ENCODE measurements at places on chromosomes 1 and 21.

- DNase-seq: no peak
Observed at GRCh38 chr1:24749252-24749651, 4.0 kb downstream of the CLIC4 start.

DNA sequence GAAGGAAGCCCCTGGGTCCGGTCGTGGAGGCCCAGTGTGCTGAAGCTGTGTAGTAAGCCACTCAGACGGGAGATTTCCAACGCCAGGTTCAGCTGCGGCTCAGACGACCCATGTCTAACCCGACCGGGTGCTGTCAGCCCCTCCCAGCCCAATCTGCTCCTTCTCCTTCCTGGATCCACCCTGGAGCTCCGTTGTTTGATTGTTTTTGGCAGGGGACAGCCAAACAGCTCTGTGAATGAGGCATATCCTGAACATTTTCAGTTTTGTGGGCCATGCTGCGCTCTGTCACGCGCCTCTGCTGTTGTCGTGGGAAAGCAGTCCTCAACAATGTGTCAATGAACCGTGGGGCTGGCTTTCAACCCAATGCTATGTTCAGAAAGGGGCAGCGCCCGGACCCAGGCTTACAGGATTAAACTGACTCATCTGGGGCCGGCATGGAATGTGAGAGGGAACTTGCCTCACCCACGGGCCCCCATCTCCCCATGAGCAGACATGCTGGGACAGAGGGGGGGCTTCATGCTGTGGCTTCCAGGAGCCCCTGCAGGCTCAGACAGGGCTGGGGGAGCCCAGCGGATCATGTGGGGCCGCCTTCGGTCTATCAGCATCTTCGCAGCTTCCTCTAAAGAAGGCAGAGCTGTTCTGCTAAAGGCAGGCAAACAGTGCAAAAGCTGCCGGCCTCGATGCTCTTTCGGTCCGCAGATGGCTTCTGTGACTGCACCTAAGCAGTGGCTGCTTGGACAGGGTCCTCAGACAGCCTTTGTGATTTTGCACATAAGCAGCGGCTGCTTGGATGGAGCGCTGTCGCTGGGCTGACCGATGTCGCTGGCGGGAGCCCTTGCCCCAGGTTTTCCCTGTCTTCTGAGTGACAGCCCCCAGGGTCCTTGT, 101.7 kb downstream of the RIPK4 start:
- DNase-seq: no peak

GRCh38 chr1:18746981-18747380, 112.5 kb downstream of the TAS1R2 start:
- no peak for DNase-seq

DNA sequence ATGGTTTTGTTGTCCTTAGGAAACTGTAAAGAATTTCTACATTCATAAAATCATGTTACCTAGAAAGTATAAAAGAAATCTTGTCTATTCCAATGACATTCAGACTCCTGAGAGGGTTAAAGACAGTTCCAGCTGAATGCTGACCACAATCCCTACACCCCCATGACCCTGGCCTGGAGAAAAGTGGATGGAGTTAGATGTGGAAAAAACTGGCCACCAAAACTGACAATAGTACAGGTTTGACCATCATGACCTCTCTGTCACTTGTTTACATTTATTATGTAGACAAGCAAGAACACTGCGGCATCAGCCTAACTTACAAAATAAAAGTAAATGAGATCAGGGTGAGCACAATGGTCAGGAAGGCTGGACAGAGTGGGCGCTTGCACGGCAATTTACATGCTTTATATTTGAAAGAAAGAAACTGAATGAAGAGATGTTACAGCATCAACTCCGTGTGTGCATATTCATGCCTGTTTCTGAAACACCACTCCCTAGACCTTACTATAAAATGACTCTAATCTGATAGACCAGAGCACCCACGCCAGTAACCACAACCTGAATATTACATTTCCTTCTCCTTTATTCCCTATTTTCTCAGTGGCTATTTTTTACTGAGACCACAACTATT, 116.0 kb downstream of the ESRRG start:
- DNase-seq: no peak

GRCh38 chr1:153490272-153491051, 30.0 kb upstream of the S100A7 start:
- DNase-seq: no peak

- no peak for DNase-seq
Observed at GRCh38 chr1:243731974-243732625, 117.9 kb downstream of the AKT3 start.

DNA sequence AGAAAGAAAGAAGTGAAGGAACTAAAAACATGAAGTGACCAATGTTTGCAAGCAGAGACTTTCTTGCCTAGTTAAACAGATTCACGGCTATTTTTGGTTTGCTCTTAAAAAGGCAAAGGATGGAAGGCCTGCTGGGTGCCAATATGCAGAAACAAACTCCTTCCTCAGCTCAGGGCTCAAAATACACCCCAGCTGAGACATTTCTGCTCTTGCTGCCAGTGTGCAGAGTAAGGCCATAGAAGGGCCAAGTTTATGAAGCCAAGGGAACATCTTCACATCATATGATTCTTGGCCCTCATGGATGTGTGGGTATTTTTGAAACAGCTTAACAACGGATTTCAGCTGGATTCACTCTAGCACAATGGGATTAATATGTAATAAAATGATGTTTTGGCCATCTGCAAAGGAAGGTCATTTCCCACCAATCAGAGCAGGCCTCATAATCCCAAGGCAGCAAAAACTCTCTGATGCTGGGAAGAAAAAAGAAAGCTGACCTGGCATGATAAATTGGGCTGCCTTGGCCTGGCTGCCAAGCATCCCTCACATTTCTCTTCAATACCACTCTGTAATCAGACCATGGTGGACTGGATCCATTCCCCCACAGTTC, 70.7 kb downstream of the CAPZB start:
- no peak for DNase-seq

GRCh38 chr1:207404849-207405525, 49.1 kb upstream of the CR2 start:
- peak; percentile 40 for DNase-seq

DNA sequence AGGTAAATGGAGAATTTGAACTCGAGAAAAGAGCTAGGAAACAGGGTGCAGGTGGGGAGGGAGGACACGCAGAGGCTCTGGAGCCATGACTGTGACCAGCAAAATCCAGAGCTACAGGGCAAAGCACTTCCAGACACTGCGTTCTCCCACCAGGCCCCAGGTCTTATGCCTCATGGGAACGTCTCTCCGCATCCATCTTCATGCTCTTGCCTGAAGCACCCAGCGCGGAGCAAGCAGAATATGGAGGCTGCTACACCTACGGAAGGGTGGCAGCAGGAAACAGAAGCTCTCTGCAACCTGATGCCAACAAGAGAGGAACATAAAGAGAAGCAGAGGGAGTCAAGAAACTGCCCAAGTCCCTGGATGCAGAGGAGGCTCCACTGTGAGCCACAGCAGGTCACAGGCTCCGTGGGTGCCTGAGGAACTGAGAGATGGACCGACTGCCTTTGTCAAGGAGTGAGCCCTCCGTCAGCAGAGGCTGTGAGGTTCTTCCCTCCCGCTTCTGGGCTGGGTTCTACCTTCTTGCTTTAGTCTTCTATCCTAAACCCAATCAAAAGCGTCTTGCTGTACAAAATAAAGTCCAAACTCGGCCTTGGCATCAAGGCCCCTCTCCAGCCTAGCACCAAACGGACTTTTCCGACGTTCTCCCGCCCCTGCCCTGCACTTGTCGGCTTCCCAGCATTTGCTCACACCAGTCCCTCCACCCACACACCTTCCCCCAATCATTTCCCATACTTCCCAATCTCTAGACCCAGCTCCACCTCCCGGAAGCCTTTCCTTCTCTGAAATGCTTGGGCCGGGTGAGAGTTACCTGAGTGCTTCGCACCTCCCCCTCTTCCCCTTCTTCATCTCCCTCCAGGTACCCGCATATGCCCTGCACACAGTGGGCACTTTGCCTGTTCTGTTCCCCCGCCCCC, 930 bp downstream of the DHCR24 start:
- no peak for DNase-seq

DNA sequence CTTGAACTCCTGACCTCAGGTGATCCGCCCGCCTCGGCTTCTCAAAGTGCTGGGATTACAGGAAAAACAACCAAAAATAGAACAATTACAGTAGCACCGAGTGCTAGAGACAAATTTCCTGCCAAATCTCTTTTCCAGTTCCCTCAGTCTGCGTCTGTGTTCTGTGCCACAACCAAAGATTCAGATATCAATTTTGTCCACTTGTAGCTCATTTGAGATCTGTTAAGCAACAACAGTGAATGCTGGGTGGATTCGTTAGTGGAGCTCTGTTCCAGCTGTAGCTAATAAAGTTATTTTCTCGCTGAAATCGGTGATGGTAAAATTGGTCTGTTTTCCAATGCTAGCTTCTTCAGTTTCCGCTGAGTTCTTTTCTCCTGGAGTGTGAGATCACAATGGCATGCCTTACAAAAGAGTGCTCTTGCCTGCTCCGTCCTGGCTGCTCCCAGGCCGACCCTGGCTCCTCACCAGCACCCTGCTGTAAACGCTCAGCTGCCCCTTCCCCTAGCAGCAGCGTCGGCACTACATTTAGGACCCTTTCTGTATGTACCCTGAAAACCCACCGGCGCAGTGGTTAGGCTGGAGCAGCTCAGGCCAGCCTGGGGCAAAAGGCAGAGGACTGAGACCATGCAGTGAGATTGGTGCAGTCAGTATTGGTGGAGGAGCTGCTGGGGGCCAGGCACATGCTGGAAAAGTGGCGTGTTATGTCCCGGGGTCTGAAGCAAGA, 395.4 kb downstream of the KIF26B start:
- no peak for DNase-seq

- DNase-seq: no peak
Observed at GRCh38 chr1:42002220-42002619, 83.5 kb upstream of the HIVEP3 start.

GRCh38 chr1:181620183-181620582, 136.9 kb downstream of the CACNA1E start:
- no peak for DNase-seq

DNA sequence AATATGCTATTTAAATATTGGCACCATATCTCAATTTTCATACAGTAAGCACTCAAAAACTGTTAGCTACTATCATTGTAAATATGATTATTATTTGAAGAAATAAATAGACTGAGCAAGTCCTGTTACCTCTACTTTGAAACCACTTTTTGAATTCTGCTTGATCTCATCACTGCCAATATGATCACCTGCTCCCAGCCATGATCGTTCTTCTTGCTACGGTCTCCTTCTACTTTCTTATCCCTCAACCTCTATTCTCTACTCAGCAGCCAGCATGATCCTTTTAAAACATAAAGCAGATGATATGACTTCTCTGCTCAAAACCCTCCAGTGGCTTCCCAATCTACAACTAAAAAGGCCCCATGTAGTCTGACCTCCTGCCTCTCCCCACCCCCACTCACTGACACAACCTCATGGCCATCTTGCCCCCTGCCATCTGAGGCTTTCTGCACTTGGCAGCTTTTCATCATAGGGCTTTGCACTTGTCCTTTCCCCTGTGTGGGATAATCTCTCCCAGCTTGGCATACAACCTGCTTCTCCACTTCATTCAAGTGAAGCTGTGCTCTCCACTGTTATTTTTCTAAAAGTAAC, 27.2 kb downstream of the CD34 start:
- no peak for DNase-seq

DNA sequence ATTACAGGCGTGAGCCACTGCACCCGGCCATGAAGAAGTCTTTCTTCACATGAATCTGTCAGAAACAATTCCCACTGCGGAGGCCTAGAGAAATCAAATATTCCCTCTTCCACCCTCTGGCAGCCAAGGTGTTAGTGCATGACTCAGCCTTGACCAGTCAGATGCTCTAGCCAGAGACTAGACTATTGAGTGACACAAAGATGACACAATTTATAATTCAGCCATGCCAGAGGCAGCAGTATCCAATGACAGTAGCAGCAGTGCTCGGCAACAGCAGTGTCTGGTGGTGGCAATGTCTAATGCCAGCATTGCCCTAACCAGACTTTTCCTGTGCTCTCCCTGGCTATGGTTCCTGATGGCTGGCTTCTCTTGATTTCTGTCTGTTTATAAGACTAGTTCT, 8.7 kb downstream of the CTXND2 start:
- DNase-seq: no peak

DNA sequence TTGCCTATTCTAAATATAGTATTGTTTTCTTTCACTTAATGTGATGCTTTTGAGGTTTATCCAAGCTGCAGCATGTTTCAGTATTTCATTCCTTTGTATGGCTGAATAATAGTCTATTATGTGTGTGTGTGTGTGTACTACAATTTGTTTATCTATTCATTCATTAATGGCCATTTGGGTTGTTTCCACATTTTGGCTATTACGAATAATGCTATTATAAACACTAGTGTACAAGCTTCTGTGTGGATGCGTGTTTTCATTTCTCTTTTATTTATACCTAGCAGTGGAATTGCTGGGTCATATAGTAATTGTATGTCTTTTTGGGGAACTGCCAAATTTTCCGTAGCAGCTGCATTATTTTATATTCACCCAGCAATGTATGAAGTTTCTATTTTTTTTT, 15.0 kb upstream of the THEM5 start:
- DNase-seq: no peak

GRCh38 chr1:58762806-58763205, 21.0 kb downstream of the JUN start:
- DNase-seq: no peak

- DNase-seq: peak; percentile 48
Observed at GRCh38 chr1:208093754-208094719, 150.1 kb downstream of the PLXNA2 start.

GRCh38 chr1:6026095-6026809, 19.4 kb upstream of the KCNAB2 start:
- peak; percentile 81 for DNase-seq

DNA sequence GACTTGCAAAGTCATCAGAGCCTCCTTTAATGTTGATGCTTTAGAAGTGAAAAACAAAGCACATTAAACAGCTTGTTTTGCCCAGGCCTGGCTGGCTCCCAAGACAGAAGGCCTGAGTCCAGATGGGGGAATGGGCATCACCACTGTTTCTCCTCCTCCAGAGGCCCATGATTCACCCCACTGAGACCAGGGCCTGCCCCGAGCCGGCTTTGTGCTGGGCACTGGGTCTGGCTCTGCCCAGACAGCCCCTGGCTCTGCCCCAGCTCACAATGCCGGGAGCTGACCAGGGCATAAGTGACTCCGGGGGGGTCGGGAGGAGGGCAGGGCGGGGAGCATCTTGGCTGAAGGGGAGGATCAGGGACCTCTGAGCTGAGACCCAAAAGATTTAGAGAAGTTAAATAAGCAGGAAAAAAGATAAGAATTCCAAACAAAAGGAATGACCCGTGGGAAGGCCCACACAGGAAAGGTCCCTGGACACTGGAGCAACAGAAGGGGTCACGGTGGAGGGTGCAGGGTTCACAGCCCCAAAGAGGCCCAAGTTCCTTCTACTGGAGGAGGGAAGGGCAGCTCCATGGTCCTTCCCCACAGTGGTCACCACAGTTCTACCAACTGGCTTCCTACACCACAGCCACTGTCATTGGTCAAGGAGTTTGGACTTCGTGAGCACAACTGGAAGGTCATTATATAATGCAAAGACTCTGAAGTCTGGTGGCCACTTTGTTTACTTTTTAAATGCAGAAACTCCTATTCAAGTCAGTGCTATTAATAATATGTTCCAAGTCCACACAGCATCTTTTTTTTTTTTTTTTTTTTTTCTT, 5.5 kb downstream of the C2CD2 start:
- DNase-seq: no peak

Data from GM19239 (cell line).